NCI-H69 (cell line): ENCODE measurements at places on chromosomes 3 and 15.

DNA sequence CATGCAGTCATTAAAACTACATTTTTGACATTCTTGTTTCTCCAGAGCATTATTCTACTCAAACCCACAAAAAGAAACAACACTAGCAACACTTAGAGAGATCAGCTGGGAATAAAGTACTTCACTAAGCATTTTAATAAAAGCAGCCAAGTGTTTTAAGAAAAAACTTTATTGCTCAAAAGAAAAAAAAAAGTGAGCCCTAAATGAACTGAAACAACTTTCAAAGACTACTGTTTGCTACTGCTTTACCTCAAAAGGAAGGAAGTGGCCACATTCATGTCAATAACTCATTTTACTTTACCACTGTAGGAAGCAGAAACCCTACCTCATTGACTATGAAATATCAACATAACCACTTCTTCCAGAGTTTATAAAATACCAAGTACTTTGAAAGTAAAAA lies 91.3 kb downstream of the UACA start:
- no peak for DNase-seq

GRCh38 chr3:175301741-175302140 lies 442.6 kb downstream of the NAALADL2 start:
- no peak for DNase-seq

DNA sequence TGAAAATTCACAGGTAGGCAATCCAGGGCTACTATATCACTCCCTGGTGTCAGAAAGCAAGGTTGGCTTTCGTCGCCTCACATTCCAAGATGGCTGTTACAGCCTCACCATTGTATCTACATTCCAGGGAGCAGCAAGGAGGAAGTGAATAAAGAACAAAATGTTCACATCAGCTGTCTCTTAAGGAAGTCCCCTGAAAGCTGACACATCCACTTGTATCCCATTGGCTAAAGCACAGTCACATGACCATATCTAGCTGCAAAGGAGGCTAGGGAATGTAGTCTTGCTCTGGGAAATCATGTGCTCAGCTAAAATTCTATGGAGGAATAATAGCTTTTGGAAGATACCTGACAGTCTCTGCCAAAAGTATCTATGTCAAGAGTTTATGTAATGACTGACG lies 12.8 kb upstream of the GATA2 start:
- DNase-seq: no peak

- DNase-seq: no peak
Observed at GRCh38 chr15:39078026-39078425, 502.9 kb upstream of the THBS1 start.

GRCh38 chr3:182692695-182693094 lies 100.6 kb upstream of the ATP11B start:
- DNase-seq: no peak

- no peak for DNase-seq
Observed at GRCh38 chr3:183027276-183027675, 46.9 kb upstream of the DCUN1D1 start.

GRCh38 chr3:141686466-141687291 lies 51.4 kb upstream of the RNF7 start:
- peak; percentile 67 for DNase-seq

GRCh38 chr15:22956257-22956977 lies 23.8 kb downstream of the CYFIP1 start:
- peak; percentile 6 for DNase-seq

DNA sequence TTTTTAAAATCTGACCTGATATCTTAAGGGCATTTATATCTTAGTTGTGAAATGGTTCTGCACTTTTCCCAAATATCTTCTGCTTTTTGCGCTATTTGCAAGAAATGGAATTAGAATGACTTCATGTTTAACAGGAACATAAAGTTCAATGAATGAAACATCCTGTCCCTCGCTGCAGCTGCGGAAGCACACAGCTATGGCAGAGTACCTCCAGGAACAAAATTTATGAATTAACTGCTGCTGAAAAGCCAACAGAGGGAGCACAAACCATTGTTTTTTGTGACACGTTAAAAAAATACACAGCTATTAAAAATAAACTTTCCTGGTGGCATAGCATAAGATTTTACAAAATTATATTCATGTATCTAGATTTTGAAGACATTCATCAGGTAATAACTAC lies 404.4 kb upstream of the MDFIC2 start:
- DNase-seq: peak; percentile 0
